Breast epithelium (tissue), 4 donors: ENCODE measurements at places on chromosomes 4 and X. TPM values are rescaled to one million over a fixed set of nuclear protein-coding genes. Genes with fewer than 3 reads are reported as not detected.
A peak's percentile ranks its signal among the peaks of the same experiment; 100 is the strongest.

GRCh38 chr4:76301775-76302162 is 4.8 kb upstream of the STBD1 start:
- no peaks in the 10 kb centered on the region for H3K4me1 ChIP-seq
- no peaks in the 10 kb centered on the region for H3K36me3 ChIP-seq
- H3K4me3 ChIP-seq = no peak overlapping the region

GRCh38 chrX:104113222-104113965 is 1.1 kb downstream of the ZCCHC18 start:
- H3K4me1 ChIP-seq = no peaks in the 10 kb centered on the region
- H3K27ac ChIP-seq = no peak overlapping the region
- no peaks in the 10 kb centered on the region for H3K27me3 ChIP-seq
- peak overlapping the region; percentile 64 for H3K4me3 ChIP-seq

GRCh38 chr4:148283665-148284064 is 158.5 kb downstream of the NR3C2 start:
- no peaks in the 10 kb centered on the region for H3K36me3 ChIP-seq
- peaks cover 5% of the 10 kb centered on the region for H3K4me1 ChIP-seq
- DNase-seq = no peak
- no peak overlapping the region for H3K27ac ChIP-seq
- H3K4me3 ChIP-seq = no peak overlapping the region

Gene RRH
- not detected for total RNA-seq

GRCh38 chr4:34323549-34324320 is 1920.6 kb downstream of the ARAP2 start:
- no peaks in the 10 kb centered on the region for H3K36me3 ChIP-seq
- H3K4me3 ChIP-seq = no peak overlapping the region
- H3K4me1 ChIP-seq = no peaks in the 10 kb centered on the region

Gene GLRA3
- total RNA-seq = 54.7 TPM

GRCh38 chr4:150750824-150751223 is 168.9 kb downstream of the MAB21L2 start:
- no peaks in the 10 kb centered on the region for H3K4me1 ChIP-seq
- H3K4me3 ChIP-seq = no peak overlapping the region
- no peaks in the 10 kb centered on the region for H3K36me3 ChIP-seq
- no peak for DNase-seq

Gene OTC
- total RNA-seq = 0.33 TPM

- no peak overlapping the region for H3K4me3 ChIP-seq
- H3K27me3 ChIP-seq = no peaks in the 10 kb centered on the region
Observed at GRCh38 chrX:132292793-132293192, 73.5 kb upstream of the RAP2C start.

GRCh38 chr4:123401271-123402120 is 4.9 kb downstream of the SPRY1 start:
- H3K4me3 ChIP-seq = peak overlapping the region; percentile 83
- H3K27ac ChIP-seq = peak overlapping the region; percentile 95
- H3K4me1 ChIP-seq = no peaks in the 10 kb centered on the region
- H3K36me3 ChIP-seq = no peaks in the 10 kb centered on the region
- no peak for DNase-seq

DNA sequence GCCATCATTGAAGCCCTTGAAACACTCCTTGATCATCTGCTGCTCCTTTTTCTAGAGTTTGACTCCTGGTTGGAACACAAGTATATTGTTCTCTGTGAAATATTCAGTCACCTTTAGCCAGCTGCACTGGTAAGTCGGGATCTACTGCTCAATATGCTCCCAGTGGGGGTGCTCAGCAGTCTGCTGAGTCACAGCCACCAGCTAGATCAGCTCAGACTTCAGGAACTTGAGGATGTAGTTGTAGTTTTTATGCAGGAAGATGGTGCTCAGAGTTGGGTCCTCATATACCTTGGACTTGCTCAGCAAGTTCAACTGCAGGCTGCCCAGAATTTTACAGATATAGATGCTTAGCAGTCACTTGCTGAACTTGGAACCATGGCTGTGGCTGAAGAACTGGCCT is 202.5 kb upstream of the RPL34 start:
- no peaks in the 10 kb centered on the region for H3K27me3 ChIP-seq
- H3K4me3 ChIP-seq = no peak overlapping the region
- H3K27ac ChIP-seq = no peak overlapping the region
- H3K36me3 ChIP-seq = no peaks in the 10 kb centered on the region
- H3K4me1 ChIP-seq = no peaks in the 10 kb centered on the region

GRCh38 chr4:114734594-114734993 is 136.0 kb downstream of the UGT8 start:
- no peak overlapping the region for H3K27ac ChIP-seq
- no peaks in the 10 kb centered on the region for H3K36me3 ChIP-seq
- no peak overlapping the region for H3K4me3 ChIP-seq
- no peaks in the 10 kb centered on the region for H3K4me1 ChIP-seq

DNA sequence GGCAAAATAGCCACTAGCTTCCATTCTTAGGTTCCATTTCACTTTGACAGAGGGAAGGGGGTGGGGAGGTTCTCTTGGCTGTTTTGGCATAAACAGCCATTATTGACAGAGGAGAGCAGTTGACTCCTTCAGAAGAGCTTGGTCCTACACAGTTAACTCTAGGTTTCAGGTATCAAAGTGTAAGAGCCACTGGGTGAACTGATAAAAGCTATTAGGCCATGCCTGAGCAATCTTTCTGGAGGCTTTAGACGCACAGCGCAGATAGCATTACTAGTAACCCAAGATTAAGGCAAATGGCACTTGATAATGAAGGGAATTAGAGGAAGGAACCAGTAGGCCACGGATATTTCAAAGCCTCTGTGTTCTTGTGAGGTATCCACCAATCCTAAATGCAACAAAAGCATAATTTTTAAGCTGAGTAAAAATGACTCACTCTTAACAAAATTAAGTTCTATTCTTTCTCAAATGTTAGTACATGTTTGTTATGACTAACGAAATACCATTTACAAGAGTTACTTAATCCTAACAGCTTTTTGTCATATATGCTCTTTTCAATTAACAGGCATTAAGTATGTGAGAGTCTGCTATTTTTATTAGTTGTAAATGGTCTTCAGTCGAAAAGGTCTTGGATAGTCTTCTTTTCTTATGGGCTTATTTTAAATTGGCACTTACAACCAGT is 53.6 kb downstream of the SLC7A11 start:
- DNase-seq = no peak
- no peaks in the 10 kb centered on the region for H3K27me3 ChIP-seq
- H3K36me3 ChIP-seq = no peaks in the 10 kb centered on the region

DNA sequence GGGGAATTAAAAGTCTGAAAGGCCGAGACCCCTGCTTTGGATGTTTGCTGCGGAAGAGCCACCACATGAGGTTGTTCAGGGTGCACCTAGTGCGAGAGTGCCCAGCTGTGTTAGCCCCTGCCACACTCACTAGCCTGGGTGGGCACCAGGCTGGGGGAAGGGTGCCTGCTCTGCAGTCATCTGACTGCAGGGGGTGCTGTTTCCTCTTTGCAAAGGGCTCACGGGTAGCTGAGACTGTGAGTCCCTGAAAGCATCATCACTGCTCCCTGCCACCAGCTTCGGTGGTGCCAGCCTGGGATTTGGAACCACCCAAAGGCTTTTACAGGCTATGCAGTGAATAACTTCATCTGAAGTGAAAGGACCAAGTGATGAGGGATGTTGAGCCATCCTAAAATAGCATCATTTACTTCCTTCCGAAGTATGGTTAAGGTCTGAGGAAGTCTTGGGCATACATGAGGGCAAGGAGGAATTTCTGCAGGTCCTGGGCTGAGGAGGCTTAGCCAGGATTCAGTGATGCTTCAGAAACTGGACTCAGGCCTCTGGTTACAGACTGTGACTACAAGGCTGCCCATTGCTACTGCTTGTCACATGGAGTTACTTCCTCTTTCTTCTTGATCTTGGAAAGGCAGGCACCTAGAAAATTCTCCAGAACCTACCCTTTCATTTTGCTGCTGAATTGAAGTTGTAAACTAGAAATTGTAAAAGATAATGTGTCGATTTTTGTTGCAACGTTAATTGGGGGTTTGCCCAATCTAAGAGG is 293.2 kb upstream of the PRPS2 start:
- DNase-seq = no peak
- H3K27ac ChIP-seq = no peak overlapping the region
- H3K36me3 ChIP-seq = no peaks in the 10 kb centered on the region
- no peaks in the 10 kb centered on the region for H3K4me1 ChIP-seq
